ENCODE measurements at places on chromosomes 3 and 15.
A peak's percentile ranks its signal among the peaks of the same experiment; 100 is the strongest.

DNA sequence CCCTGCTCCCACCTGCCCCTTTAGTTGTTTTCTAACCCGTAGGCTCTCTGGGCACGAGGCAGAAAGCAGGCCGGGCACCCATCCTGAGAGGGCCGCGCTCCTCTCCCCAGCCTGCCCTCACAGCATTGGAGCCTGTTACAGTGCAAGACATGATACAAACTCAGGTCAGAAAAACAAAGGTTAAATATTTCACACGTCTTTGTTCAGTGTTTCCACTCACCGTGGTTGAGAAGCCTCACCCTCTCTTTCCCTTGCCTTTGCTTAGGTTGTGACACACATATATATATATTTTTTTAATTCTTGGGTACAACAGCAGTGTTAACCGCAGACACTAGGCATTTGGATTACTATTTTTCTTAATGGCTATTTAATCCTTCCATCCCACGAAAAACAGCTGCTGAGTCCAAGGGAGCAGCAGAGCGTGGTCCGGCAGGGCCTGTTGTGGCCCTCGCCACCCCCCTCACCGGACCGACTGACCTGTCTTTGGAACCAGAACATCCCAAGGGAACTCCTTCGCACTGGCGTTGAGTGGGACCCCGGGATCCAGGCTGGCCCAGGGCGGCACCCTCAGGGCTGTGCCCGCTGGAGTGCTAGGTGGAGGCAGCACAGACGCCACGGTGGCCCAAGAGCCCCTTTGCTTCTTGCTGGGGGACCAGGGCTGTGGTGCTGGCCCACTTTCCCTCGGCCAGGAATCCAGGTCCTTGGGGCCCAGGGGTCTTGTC lies 48.5 kb downstream of the PGPEP1L start:
- DNase-seq = no peak

GRCh38 chr3:195070336-195070735 lies 200.6 kb downstream of the XXYLT1 start:
- DNase-seq = peak; percentile 1

GRCh38 chr3:169286992-169287391 lies 376.5 kb downstream of the MECOM start:
- no peak for DNase-seq

DNA sequence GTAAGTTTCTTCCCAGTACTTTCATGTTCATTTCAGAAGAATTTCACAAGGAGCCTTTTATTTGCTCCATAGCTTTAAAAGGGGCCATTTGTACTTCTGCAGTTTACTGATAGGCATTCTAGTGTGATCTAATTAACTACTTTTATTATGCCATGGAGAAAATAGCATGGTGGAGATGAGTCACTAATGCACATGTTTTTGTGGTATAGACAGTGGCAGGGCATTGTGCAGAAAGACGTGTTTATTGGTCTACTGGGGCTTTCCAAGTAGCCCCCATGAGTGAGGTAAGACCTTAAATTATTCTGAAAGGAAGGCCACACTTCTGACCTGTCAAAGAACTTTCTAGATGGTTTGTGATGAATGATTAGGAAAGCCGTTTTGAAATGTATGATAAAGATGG lies 810.0 kb upstream of the NR2F2 start:
- no peak for DNase-seq

- no peak for DNase-seq
Measured at GRCh38 chr15:64019764-64020163, 26.5 kb downstream of the DAPK2 start.

DNA sequence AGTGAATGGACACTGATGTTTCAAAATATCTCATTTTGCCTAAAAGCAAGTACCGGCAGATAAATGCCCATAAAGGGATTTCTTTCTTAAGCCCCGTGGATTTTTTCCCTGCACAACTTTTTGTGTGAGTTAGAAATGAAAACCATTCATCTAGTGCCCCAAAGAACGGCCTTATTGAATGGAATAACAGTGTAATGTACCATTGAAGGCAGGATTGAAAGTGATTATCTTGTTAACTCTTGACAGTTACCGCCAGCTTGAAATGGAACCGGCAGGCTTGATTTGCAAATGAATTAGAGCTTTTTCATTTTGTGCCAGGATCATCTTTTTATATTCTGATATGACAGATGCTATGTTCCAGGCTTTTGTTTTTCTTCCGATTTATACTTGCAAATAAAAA lies 162.2 kb downstream of the RSRC1 start:
- DNase-seq = no peak

- DNase-seq = no peak
Measured at GRCh38 chr15:81281766-81282605, 42.0 kb downstream of the STARD5 start.

DNA sequence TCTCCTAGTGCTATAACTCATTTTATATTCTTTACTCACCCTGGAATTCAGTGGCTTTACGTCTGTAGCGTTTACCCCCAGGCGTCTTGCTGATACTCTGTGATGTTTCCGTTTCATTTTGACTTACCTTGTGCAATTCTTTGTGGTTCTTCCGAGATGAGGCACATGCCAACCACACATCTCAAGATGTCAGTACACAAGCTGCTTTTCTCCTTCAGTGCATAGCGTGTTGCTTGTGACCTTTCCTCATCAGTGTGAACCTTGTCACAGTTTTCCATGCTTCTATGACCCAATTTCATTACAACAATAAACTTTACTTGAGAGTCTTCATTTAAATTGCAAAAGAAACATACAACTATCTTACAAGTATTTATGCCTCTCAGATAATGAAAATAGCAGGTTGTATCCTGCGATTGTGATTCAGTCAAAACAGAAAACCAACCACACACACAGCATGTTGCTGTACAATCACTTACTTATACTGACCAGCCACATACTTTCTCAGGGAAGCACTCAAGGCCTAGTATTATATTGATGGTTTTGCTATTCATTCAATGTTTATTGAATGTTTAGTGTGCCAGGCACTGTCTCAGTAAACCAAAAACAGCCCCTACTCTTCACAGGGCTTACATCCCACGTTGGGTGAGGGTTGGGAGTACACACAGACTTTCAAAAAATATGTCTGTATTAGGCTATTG lies 4.6 kb upstream of the TBL1XR1 start:
- DNase-seq = no peak

- DNase-seq = no peak
Measured at GRCh38 chr3:29503958-29504357, 223.1 kb downstream of the RBMS3 start.

GRCh38 chr3:32454111-32454510 lies 48.5 kb downstream of the CMTM6 start:
- DNase-seq = no peak

DNA sequence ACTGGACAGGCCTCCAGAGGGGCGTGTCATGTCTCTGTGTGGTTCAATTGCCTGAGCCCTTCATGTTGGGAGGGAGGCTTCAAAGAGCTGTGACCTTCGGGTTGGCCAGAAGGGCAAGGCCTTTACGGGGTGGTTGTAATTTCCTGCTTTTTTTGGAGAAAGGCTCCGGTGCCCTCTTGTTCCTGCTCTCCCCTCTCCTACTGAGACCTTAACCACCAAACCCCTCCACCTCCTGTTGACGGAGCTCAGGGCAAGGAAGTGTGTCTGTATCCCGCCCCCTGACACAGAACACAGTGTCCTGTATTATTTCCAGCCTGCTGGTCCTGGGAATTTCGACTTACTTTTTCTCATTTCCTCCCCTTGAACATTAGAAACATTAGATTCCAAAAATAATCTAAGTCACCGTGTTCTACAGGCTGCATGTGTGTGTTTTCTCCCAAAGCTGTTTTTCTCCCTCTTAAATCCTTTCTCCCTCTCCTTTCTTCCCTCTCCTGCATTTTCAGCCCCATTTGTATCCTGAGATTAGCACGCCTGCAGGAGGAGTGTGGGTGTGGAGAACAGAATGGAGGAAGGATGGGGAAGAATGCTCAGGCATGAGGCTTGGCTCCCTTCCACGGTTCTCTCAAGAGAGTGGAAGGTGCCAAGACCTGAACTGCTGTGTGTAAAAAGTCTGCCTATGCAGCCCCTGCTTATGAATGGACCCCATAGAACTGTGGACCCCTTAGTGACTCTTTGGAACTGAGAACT lies 285.4 kb upstream of the ROPN1 start:
- no peak for DNase-seq

DNA sequence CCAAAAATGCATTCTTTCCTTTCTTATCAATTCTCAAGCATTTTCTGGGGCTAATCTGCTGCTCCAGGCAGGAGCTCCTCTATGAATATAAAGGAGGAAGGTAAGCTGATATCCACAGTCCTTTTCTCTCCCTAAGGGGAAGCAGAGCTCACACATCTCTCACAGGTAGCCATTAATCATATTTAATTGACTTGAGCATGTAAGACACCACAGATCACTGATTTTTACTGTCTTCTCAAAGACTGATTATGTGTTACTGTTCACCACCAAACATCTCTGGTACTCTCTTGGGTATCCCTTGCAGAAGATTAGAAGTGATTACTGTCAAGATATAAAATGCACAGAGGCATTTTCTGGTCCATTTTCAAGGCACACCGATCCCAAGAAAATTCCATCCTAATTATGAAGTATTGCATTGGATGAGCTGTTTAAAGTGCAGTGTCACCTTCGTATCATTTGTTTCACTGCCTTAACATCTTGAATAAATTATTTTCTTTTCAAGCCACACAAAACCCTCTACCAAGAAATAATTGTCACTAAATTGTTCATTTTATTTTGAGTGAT lies 100.7 kb downstream of the ARPP21 start:
- DNase-seq = no peak

GRCh38 chr15:71048913-71049675 lies 66.2 kb upstream of the THSD4 start:
- no peak for DNase-seq

- DNase-seq = no peak
Measured at GRCh38 chr3:77426531-77426930, 386.6 kb downstream of the ROBO2 start.

- DNase-seq = no peak
Measured at GRCh38 chr3:144822671-144823070, 851.0 kb downstream of the DIPK2A start.

DNA sequence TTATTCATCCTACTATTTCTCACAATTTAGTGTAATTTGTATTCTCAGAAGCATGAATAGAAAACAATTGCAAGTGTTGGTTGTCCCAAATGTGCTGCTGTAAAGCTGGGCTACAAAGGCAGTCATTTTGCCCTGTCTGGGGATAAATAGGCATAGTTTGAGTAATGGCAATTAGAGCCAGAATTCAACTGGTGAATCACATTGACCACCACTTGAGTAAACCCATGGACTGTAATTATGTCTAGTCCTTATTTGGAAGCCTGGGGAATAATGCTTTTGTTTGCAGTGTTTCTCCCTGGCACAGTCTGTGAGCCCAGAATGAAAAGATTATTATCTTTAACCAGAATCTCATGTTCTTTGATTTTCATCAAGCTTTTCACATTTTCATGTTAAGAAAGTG lies 30.5 kb upstream of the CHL1 start:
- DNase-seq = no peak
